NCI-H1436 treated with DMSO at 0.1 percent for 48 hours (cell line): ENCODE measurements at places on chromosomes 7 and 10.

DNA sequence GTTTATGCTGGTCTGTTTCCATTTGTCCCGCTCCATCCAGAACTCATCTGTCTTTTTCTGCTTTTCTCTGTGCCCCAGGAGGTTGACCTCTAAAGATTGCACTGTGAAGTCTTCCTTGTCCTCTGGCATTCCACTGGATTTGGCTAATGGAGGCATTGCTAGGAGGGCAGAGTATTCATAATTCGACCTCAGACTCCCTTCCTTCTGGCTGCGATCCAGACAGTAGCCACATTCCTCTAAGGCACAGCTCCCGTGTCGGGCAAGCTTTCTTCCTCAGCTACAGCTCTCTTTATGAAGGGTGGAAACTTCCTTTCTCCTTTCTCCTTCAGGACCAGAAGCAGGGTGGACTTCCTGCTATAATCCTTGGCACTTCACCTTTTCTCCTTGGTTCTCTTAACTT is 175.9 kb downstream of the BAMBI start:
- no peak for DNase-seq

DNA sequence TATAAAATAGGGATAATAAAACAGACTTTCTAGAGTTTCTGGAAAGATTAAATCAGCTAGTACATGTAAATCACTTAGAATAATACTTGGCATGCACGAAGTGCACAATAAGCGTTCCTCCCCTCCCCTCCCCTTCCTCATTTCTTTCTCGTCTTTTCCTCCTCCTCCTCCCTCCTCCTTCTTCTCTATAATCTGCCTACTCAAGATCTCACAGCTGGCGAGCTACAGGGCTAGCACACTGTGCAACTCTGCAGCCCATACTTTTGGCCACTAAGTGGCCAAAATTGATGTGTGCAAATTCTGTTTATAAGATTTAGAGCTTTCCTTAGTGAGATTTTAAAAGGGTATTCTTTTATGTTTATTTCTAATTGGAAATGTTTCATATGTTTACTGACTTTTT is 565.3 kb downstream of the PHTF2 start:
- DNase-seq: no peak

DNA sequence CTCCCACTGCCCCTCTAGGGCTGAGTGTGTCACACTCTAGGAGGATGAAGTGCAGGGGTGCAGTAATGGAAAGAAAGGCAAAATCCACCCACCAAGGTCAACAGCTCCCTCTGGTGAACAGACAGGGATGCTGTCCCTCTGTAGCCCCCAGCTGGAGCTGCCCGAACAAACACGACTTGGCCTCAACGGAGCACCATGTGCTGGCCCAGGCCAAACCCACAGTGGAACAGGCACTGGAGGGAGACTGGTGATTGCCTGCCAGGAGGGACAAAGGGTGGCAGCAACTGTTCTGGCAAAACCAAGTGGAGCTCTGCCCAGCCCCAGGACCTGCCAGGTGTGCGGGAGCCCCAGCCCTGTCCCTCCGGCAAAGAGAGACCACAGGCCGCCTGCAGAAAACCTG is 20.7 kb downstream of the PDIA4 start:
- DNase-seq: no peak

DNA sequence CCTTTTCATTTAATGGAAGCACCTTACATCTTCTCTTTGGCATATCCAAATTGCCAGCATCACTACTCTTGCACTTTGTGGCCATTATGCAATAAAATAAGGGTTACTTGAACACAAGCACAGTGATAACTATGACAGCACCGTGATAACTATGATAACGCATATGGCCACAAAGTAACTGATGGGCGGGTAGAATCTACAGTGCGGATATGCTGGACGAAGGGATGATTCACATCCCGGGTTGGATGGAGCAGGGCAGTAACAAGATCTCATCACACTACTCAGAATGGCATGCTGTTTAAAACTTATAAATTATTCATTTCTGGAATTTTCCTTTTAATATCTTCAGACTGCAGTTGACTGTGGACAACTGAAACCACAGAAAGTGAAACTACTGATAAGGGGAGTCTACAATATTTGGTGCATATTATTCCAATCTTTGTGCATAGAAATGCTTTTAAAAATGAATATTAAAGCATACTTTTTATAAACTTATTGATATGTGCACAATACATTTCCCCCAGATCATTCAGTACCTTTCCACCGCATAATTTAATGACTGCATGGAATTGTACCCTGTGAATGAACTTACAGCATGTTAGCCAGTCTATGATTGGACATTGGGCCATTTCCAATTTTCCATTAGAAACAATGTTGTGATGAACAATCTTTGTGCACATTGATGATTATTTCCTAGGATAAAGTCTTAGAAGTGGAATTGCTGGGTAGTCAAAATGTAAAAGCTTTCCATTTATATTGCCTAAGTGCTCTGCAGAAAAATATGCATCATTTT is 136.4 kb downstream of the WNT2 start:
- no peak for DNase-seq

DNA sequence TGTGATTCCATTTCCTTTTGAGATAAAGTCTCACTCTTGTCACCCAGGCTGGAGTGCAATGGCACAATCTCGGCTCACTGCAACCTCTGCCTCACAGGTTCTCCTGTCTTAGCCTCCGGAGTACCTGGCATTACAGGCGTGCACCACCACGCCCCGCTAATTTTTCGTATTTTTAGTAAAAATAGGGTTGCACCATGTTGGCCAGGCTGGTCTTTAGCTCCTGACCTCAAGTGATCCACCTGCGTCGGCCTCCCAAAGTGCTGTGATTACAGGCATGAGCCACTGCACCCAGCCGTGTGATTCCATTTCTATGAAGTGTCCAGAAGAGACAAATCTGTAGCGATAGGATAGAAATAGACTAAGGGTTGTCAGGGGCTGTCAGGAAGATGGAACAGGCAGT is 60.4 kb downstream of the CLIP2 start:
- DNase-seq: no peak

- DNase-seq: no peak
Measured at GRCh38 chr7:142328551-142328950, 70.7 kb upstream of the PRSS58 start.

- no peak for DNase-seq
Measured at GRCh38 chr10:86440874-86441843, 74.6 kb upstream of the GRID1 start.

DNA sequence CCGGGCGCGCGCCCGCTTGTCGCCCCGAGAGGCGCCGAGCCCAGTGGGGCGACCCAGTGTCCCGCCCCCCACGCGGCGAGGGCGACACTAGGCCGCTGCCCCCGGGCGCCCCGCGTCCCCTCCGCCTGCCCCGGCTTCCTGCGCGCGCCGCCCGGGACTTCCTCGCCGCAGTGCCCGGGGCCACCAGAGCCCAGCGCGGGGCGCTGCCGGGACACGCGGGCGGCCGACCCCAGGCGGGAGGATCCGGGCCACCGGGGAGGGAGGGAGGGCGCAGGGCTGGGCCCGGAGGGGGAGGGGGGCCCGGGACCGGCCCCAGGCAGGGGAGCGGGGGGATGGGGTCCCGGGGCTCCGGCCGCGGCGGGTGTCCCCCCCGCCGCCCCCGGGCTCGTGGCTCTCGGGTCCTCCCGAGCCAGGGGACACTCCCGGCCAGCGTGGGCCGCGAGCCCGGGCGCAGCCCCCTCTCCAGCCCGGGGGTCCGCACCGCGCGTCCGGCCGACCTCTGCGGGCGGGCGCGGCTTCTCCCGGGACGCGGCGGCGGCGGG is 435 bp upstream of the PWWP2B start:
- no peak for DNase-seq

- no peak for DNase-seq
Measured at GRCh38 chr7:41886901-41887311, 184.0 kb upstream of the INHBA start.

- DNase-seq: no peak
Measured at GRCh38 chr10:14879928-14880193, 1.2 kb downstream of the SUV39H2 start.

DNA sequence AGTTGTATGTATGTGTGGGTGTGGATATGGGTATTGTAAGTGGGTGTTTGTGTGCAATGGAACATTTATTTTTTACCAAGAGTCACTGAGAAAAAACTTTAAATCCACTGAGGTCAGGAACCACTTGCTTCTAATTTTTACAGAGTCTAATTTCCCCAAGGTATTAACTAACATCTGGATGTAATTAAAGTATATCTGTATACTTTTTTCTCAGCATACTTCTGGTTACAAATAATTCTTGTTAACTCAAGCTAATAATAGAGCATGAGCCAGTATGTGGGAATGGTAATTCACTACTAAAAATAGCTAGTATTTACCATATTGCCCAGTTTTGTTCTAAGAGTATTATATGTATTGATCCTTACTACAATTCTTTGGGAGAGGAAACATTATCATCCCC is 24.6 kb upstream of the STEAP4 start:
- DNase-seq: no peak

DNA sequence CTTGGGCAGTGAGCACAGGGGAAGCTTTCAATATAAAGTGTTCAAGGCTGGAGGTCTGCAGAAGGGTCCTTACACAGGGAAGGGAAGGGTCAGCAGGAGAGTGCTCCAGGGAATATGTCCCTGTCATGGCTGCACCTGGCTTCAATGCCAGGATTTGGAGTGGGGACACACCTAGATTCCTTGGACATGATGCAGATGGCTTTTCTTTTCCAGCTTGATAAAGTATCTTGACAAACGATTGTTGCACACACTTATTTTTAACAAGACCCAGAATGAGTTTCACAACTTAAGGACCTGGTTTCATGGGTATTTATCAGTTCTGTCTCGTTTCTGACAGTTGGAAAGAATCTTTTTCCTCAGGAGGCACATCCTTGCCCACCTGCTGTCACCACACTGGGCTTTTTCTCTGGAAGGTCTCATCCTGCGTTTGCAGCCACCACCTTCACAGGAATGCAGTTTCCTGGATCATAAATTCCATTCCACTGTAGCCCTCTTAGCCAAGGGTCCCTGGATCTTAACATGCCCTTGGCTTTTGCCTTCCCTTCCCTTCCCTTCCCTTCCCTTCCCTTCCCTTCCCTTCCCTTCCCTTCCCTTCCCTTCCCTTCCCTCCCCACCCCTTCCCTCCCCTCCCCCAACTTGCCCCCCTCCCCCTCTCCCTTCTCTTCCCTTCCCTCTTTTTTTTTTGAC is 21.7 kb downstream of the SRRM3 start:
- DNase-seq: no peak

DNA sequence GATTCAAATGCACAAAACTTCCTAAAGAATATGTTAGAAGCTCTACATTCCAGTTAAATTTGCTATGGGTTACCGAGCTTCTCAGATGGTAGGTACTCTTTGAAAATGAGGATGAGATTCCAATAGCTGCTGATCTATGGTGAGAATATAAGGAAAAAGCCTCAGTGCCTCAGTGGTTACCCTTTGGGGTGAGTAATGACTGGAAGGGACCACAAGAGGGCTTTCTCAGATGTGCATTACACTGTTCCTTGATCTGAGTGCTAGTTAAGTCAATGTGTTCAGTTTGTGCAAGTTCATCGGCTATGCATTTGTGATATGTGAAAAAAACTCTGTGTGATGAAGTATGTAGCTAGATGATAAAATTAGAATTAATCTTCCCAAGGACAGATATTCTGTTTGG is 3.5 kb downstream of the NRCAM start:
- DNase-seq: no peak

- no peak for DNase-seq
Measured at GRCh38 chr10:687583-688311, 1.7 kb downstream of the DIP2C start.

DNA sequence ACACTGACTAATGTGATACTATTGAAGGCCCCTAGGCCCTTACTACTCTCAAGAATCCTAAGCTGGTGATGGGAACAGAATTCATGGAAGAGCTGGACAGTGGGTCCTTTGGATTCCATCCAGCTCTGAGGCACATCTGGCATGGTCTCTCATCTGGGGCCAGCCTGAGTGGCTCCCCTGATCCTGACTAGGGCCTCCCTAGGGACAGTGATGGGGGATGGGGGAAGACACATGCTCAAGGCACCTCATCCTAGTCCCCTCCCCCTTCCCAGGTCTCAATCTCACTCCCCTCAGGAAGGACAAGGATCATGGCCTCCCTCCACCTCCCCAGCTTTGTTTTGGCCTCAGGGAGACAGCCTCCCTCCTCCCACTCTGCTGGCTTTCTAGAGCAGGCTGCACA is 1.8 kb downstream of the KCNIP2 start:
- DNase-seq: no peak

GRCh38 chr10:118246332-118247295 is 95.5 kb downstream of the FAM204A start:
- peak; percentile 91 for DNase-seq

GRCh38 chr7:73995330-73995729 is 32.6 kb upstream of the ELN start:
- no peak for DNase-seq

GRCh38 chr10:4834898-4835405 is 8.9 kb downstream of the AKR1E2 start:
- DNase-seq: no peak

- no peak for DNase-seq
Measured at GRCh38 chr10:3995302-3996210, 210.5 kb upstream of the KLF6 start.

DNA sequence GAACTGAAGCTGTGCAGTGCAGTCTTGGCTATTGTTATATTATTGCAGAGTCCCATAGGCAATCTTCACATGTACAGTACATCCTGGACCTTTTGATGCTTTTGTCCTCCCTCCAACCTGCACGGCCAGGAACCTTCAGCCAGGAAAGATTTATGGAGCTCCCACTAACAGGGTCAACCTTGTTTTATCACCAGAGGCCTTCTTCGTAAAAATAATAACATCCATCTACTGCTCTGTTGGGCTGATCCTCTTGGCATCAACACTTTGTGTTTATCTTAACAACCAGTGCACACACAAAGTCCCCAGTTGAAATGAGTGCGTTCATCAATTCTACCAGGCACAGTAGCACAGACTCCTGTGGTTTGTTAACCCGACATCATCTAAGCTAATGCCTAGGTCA is 72.4 kb downstream of the AGMO start:
- no peak for DNase-seq

DNA sequence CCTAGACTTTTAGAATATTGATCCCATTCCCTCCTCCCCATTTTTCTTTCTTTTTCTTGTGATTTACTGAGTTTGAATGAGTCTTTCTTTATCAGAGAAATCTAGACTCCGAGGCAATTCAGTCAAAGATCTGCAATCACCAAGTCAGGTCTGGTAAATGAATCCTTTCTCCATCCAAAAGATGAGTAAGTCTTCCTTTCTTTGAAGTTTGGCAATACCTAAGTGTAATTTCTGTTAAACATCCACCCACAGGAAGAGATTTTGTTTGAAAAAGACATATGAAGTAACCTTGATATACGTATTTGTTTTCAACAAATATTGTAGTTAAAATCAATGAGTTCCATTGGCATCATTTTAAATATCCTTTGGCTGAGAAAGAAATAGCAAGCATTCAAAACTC is 58.3 kb downstream of the SLC39A12 start:
- DNase-seq: no peak

GRCh38 chr10:66627156-66627555 is 298.7 kb upstream of the LRRTM3 start:
- no peak for DNase-seq
